K562 (cell line): ENCODE measurements at places on chromosomes 2 and 18.

DNA sequence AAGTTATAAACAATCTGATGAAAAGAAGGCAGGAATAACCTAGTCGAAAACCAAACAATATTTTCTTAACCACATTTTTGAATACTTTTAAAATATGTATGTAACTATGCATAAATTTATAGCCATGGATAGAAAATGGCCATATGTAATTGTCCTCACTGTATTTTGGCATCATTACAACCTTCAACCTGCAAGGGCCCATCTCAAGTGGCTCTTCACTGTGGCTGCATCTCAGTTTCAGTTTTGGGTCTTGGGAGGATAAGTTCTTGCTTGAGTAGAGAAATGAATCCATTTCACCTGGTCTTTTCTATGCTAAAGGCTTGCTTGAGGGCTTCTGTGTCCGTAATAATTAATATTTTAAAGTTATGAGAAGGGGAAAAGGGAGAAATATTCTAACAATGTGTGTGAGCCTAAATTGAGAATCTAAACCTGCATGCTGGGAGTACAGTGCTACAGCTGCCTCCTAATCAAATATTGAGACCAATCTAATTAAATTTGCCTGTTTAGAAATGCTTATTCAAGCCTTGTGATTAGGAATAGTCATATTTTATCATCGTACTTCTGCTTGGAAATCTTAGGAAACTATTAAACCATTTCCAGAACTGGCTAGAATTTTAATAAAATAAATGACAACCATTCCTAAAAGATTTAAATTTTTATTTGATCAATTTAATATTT, 92.5 kb downstream of the EML4 start:
- DNase-seq: no peak

- DNase-seq: no peak
Measured at GRCh38 chr2:174729797-174730697, 34.2 kb downstream of the CHRNA1 start.

DNA sequence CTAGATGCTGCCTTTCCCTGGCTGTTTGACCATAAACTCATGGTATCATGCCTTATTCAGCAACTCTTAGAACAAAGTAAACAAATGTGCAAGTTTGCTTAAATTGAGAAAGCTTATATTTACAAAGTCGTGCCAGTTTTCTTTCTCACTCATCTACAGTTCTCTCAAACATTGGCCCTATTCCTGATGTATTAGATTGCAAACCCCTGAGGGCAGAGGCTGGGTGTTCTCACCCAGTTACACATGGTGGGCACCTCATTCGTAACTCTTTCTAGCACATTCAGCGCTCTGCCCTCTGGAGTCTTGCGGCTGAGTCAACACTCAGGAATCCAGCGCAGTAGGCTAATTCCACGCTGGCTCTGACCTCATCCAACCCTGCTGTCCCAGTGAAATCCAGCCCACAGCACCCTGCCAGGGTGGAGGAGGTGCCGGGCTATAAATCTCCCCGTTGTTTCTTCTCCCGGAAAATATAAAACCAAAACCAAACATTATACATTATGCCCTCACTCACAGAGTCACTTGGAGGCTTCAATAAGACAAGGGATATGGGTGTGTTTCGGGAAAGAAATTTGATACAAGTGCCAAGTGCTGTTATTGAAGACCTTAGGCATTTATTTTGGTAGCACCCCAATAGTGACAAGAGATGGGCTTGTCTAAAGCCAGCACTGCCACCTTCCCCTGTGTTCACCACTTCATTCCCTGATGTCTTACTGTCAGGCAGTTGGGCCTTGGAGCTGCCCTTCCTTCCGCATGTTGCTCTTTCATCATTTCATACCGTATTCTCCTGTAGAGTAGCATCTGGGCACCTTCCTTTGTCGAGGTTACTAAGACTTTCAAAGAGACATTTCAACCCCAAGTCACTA, 287.4 kb downstream of the PRKCE start:
- peak; percentile 8 for DNase-seq

- peak; percentile 91 for DNase-seq
Measured at GRCh38 chr2:219571311-219572236, at the start of gene OBSL1. Gene OBSL1 (minus strand): TSS chr2:219571539. CDS start chr2:219571232, 307 bp downstream.

DNA sequence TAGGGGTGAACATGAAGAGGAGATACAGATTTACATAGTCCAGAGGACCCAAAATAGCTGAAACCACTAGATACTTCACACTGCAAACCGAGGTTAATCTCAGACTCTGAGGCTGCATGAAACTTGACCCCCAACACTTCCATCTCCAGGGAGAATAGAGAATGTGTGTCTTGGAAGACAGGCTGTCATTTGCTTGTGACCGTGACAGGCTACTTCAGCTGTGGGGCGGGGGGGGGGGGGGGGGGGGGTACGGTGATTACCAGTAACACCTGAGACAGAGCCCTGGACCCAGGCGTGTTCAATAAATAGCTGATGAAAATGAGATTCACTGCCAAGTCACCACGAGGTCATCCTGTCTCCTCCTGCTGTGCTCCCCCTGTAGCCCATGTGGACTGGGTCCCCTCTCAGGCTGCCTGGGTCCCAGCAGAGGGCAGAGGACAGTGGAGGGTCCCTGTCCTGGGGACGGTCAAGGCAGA, 5.7 kb upstream of the KLHL29 start:
- no peak for DNase-seq

GRCh38 chr2:191961556-191961955, 114.7 kb upstream of the CAVIN2 start:
- peak; percentile 16 for DNase-seq

GRCh38 chr2:184765112-184765895, 167.0 kb downstream of the ZNF804A start:
- no peak for DNase-seq

GRCh38 chr2:101763496-101764333, 66.2 kb downstream of the MAP4K4 start:
- no peak for DNase-seq

- no peak for DNase-seq
Measured at GRCh38 chr2:38254796-38255195, 122.3 kb downstream of the ATL2 start.

- no peak for DNase-seq
Measured at GRCh38 chr2:136010126-136010525, 24.7 kb upstream of the DARS1 start.

GRCh38 chr2:163778045-163778781, 42.4 kb upstream of the FIGN start:
- DNase-seq: no peak

- DNase-seq: no peak
Measured at GRCh38 chr18:52615321-52615720, 275.3 kb downstream of the DCC start.

DNA sequence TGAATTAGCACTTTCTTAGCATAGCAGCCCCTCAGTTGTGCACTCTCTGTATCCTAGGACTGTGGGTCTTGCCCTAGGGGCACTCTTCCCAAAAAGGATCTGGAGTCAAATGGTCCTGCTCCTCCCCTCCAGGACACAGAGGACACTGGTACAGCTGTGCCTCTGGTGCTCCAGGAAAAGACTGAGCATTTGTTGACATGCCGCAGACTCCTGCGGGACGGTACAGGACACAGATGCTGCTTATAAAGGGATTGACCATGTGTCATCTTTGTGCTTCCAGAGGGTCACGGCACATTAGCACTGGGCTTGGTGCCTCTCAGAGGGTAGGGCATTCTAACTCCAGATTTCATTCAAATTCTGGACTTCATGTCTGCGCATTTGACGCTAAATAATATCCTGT, 110.5 kb downstream of the KLF7 start:
- no peak for DNase-seq

DNA sequence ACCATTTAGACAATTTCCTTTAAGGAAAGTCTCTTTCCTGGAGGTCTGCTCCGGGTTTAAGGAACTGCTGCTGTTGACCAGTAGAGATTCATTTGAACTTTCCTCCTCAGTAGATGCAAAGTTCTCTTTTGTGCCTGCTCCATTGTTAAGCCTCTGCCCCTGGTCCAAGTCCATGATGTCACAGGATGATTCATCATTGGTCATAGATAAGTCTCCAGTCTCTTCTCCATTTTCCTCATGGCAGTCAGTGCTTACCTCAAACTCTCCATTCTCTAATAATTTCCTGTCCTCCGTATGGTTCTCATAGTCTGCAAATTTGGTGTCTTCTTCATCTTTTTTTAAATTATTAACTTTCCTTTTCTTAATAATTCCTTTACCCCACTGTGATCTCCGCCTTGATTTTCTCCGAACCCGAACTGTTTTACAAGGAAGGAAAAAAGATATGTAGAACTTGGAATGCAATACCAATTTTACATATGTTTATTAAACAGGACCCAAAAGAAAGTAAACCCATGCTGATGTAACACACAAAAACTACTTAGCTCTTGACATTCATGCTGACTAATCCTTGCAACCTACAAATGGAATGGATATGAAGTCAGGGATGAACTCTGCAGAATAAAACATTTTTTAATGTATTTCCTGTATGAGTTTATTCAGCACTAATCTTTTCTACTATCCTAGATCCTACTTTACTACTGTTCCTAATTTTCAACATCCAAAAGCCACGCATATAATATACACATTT, 169.1 kb downstream of the ATAD2B start:
- DNase-seq: peak; percentile 30

- DNase-seq: peak; percentile 31
Measured at GRCh38 chr2:231191896-231192872, 6.2 kb upstream of the ARMC9 start.

- no peak for DNase-seq
Measured at GRCh38 chr2:224055101-224055500, 16.0 kb upstream of the SERPINE2 start.

DNA sequence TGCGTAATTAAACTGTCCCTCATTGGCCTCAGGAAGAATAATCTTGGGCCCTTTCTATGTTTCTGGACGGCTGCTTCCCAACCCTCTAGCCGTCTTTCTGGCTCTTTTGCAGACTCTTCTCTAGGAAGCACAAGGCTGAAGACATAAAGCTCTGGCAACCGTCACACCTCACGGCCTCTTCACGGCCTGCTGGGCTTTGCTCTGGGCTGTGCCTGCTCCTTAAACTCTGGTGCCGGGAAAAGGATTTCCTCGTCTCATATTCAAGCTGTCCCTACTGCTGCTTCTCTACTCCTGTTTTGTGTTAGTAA, 36.0 kb upstream of the WIPF1 start:
- DNase-seq: no peak

DNA sequence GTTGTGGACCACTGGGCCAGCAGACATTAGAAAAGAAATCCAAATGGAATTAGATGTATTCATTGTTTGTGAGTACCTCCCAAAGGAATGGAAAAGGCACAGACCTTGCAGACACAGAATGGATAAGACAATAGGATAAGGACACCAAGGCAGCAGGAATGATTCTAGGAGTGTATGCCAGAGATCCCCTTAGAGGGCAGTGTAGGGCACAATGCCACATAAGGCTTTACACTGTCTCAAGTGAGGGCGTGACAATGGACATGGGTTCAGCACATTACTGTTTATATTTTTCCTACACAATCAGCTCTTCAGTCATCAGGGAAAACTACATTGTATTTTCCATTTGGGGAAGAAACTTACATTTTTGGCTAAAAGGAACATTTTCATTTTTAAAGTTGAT, 250.9 kb downstream of the PTH2R start:
- DNase-seq: no peak

- no peak for DNase-seq
Measured at GRCh38 chr2:203648273-203648672, 58.2 kb upstream of the CD28 start.

DNA sequence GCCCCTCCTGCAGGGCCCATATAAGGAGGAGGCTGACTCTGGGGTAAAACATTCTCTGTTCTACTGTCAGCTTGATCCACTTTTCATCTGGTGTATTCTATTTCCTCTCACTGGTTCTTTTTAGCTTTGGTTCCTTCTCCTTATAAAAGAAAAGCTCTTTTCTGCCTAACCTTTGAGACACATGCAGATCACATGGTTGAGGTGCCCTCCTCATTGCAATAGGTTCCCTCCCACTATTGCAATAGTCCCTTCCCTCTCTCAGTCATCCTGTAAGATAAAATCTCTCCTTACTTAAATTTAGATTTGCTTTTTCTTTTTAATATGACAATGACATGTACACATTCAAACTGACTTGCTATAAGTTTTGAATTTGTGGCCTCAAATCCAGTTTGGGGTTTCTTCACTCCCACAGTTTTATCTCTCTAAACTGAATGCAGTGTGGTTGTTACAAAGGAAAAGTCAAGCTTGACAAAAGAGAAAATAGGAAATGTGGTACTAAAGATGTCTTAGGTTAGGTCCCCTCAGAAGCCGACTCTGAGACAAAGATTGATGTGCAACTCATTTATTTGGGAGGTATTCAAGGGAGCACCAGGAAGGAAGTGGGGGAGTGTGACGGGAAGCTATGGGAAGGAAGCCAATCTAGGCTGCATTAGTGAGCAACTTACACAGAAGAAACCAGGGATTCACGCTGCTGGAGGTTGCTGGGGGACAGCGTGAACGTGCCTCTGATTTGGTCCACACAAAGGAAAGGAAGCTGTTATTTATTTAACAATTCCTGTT, 127.6 kb upstream of the LINC00305 start:
- DNase-seq: no peak

DNA sequence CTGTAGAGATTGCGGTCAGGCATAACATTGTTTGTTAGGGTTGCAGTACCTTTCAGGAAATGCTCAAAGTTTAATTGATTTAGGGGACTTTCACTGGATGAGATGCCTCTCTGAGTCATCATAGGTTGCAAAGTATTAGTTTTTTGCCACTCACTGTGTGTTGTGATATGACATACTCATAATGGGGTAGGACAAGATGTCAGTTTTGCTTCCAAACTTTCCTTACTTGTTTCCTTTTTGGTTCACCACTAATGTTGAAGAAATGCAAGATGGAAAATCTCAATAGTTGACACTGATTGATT, 35.0 kb upstream of the PTH2R start:
- no peak for DNase-seq

- no peak for DNase-seq
Measured at GRCh38 chr2:120592084-120592483, 143.6 kb upstream of the GLI2 start.

DNA sequence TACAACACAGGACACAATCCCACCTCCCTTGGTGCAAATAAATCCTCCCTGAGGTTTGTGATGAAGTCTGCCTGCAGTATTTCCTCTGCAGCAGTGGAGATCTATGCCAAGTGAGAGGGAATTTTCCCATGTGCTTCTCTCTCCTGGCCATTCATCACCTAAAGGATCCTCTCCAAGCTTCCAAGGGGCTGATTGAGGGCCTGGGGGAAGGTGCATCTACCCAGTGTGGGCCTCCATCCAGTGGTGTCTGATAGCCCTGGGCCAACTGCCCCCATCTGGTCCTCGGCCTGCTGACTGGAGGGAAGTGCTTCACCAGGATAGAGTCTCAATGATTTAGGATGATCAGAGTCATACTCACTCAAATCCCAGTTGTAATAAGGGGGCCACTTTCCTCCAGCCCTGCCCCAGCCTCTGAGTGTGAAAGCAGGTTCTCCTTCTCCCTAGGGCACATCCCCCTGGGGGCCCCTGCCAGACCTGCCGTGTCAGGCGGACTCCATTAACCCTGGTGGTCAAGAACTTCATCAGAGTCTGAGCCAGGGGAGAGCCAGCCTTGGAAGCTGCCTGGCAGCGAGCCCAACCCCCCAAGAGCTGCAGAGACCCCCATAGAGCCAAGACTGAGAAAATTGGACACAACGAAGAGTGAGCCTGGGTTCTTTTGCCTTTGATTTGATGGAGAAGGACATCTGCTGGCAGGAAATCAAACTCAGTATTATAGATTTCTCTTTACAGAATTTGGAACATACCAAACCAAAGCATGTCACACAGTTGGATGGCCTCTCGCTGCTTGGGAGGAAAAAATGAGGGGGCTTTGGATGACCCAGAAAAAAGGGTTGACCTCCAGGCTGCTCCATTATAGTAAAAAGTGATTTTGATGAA, 509.6 kb downstream of the CMPK2 start:
- DNase-seq: no peak

GRCh38 chr2:239295377-239296019, 105.3 kb downstream of the HDAC4 start:
- no peak for DNase-seq
